ENCODE measurements at places on chromosomes 12 and 14. TPM values are rescaled to one million over a fixed set of nuclear protein-coding genes. Genes with fewer than 3 reads are reported as not detected.

The PTPRB gene
- 217 TPM for total RNA-seq

The LMNTD1 gene
- total RNA-seq, result 0.29 TPM

The PTPRR gene
- total RNA-seq, result 0.38 TPM

The DEPDC4 gene
- total RNA-seq, result 1.7 TPM

Data from vein endothelial cell (primary cell).